Activated CD8-positive, alpha-beta T cell treated with anti-CD3 and anti-CD28 coated beads for 36 hours (primary cell): ENCODE measurements at places on chromosomes 4 and X. TPM values are rescaled to one million over a fixed set of nuclear protein-coding genes. Genes with fewer than 3 reads are reported as not detected.

The TKTL1 gene
- 0.67 TPM for total RNA-seq

The MAGEE2 gene
- total RNA-seq: not detected

- H3K4me1 ChIP-seq: no peaks in the 10 kb centered on the region
- no peaks in the 10 kb centered on the region for H3K36me3 ChIP-seq
These were observed 15.4 kb downstream of the AFP start for GRCh38 chr4:73451404-73451803.

- no peaks in the 10 kb centered on the region for H3K4me1 ChIP-seq
- H3K27ac ChIP-seq: no peak overlapping the region
- no peaks in the 10 kb centered on the region for H3K36me3 ChIP-seq
- DNase-seq: no peak
- peaks cover 4% of the 10 kb centered on the region for H3K27me3 ChIP-seq
These were observed 1.5 kb downstream of the AFP start for GRCh38 chr4:73437558-73437956.

DNA sequence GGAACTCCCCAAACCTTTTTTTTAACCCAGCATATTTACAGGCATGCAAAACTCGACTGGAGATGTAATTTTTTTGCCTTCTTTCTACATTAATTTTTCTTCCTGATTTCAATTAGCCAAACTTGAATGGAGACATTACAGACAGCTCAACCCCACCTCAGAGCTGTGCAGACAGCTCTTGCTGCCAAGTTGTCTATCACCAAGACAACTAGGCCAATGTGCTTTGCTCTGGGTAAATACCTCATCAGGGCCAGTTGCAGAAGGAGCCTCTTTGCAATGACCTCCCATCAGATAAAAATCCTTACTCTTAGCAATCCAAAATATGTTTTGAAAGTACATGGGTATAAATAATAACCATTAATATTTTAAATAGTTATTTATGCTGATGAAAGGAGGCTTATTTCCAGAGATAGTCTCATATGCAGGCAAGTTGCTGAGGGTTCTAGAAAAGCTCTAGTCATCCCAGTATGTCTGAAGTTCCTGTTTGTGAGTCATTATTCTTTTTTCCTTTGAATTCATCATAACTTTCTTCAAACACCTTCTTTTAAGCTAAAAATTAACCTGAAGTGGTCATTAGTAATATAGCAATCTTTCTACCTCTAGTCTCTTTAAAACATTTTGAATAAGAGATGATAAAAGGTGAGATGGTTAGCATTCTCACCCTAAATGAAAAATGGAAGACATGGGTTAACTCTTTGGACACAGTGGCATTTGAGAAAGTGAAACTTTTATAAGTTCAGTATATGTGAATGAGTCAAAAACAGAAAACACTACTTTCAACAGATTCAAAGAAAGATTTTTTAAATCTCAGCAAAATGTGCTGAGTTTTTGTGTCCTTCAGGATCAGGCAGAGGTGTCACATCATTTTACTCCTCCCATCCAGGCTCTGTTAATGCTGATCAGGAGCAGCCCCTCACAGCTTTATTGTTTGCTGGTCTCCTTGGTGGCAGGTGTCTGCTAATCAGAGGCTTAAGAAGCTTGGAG, 475.5 kb upstream of the FGF16 start:
- no peaks in the 10 kb centered on the region for H3K36me3 ChIP-seq
- H3K4me1 ChIP-seq: no peaks in the 10 kb centered on the region
- H3K27me3 ChIP-seq: no peaks in the 10 kb centered on the region
- no peak overlapping the region for H3K4me3 ChIP-seq

DNA sequence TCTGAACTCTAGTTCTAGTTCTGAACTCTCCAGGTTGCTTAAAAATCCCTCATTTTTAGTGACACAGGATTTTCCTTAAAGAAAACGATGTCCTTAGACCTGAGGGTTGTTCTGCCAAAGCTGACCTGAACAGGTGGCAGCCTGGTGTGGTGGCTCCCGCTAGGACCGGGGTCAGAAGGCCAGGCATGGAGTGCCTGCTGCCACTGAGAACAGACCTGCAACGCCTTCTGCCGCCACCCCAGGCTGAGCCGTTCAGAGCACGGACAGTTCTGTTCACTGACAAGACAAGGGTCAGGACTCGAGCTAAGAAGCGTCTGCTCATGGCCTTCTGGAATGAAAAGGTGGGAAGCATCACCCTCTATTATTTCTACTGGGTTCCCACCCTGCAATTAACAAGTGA, 15.8 kb downstream of the DCTD start:
- peaks cover 57% of the 10 kb centered on the region for H3K36me3 ChIP-seq
- no peak overlapping the region for H3K27ac ChIP-seq
- peaks cover 8% of the 10 kb centered on the region for H3K4me1 ChIP-seq
- no peak overlapping the region for H3K4me3 ChIP-seq

DNA sequence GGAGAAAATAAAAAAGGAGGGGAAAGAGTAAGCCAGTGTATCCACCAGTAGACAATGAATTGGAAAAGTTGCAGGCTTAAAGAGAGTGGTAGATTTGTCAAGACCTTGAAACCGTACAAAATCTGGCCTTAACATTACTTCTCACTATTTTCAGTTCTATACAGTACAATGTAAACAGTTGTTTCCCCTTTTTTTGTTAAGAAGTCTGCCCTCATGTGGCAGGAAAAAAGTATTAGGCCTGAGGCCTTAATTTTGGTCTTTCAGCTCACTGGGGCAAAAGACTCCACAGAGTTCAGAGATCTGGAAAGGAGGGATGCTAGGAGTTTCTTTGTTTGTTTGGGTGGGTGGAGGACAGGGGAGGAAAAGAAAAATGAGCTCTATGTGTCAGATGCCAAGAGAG, 92.8 kb upstream of the CCDC160 start:
- peaks cover 2% of the 10 kb centered on the region for H3K4me1 ChIP-seq
- no peak overlapping the region for H3K4me3 ChIP-seq
- no peak overlapping the region for H3K27ac ChIP-seq
- no peaks in the 10 kb centered on the region for H3K27me3 ChIP-seq
- DNase-seq: peak; percentile 11

DNA sequence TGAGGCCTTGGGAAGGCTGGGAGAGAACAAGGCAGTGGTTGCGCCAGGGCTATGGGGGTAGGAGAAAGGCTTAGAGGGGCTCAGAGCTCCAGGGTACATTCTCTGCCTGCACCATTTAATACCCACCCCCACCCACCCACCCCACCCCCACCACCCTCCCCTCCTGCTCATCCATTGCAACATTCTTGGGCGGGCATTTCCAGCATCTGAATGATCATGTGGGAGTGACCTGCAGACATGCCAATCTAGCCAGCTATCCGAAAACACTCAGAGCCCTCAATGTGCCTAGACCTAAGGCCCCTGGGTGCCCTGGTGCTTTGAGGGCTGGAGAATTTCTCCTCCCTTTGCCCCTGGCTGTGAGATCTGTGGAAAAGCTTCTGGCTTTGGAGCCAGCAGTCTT, 3.1 kb downstream of the SLC34A2 start:
- peaks cover 24% of the 10 kb centered on the region for H3K27me3 ChIP-seq
- H3K36me3 ChIP-seq: no peaks in the 10 kb centered on the region
- DNase-seq: no peak

- no peaks in the 10 kb centered on the region for H3K36me3 ChIP-seq
- no peak overlapping the region for H3K27ac ChIP-seq
- no peaks in the 10 kb centered on the region for H3K27me3 ChIP-seq
- H3K4me1 ChIP-seq: no peaks in the 10 kb centered on the region
These were observed 1512.9 kb downstream of the PCDH19 start for GRCh38 chrX:98897191-98897590.

- no peak overlapping the region for H3K4me3 ChIP-seq
- no peaks in the 10 kb centered on the region for H3K36me3 ChIP-seq
- H3K27ac ChIP-seq: no peak overlapping the region
- no peaks in the 10 kb centered on the region for H3K27me3 ChIP-seq
These were observed 105.7 kb upstream of the CXorf66 start for GRCh38 chrX:140071037-140071436.

DNA sequence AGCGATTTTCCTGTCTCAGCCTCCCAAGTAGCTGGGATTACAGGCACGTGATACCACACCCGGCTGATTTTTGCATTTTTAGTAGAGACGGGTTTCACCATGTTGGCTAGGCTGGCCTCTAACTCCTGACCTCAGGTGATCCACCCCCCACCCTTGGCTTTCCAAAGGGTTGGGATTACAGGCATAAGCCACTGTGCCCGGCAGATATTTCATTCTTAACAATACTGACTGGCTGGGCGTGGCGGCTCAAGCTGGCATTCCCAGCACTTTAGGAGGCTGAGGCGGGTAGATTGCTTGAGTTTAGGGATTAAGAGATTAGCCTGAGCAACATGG, 1.3 kb downstream of the PQBP1 start:
- H3K4me3 ChIP-seq: peak overlapping the region; percentile 84
- no peaks in the 10 kb centered on the region for H3K27me3 ChIP-seq
- no peak for DNase-seq
- peaks cover 17% of the 10 kb centered on the region for H3K36me3 ChIP-seq

DNA sequence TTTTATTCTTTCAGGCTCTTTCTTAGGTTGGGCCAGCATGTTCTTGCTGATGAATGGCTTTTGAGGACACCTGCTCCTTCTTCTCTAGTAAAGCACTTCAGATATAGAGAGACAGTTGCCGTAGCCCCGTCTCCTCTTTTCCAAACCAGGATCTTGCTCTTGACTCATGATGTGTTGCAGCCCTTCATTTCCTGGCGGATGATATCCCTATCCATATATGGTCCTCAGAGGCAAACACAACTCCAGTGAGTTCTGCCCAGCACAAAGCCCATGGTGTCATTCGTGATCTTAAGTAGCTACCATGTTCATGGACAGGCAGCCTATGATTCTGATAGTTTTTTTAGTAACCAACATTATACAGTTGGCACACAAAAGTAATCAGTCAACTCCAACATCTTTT, 59.8 kb upstream of the ACSL1 start:
- no peak for DNase-seq
- H3K4me3 ChIP-seq: no peak overlapping the region
- no peaks in the 10 kb centered on the region for H3K36me3 ChIP-seq
- no peak overlapping the region for H3K27ac ChIP-seq
- H3K4me1 ChIP-seq: no peaks in the 10 kb centered on the region

GRCh38 chr4:169663831-169664230, 43.5 kb downstream of the CLCN3 start:
- H3K4me1 ChIP-seq: peaks cover 27% of the 10 kb centered on the region
- no peak for DNase-seq
- no peak overlapping the region for H3K4me3 ChIP-seq
- H3K36me3 ChIP-seq: peaks cover 23% of the 10 kb centered on the region
- H3K27ac ChIP-seq: no peak overlapping the region

DNA sequence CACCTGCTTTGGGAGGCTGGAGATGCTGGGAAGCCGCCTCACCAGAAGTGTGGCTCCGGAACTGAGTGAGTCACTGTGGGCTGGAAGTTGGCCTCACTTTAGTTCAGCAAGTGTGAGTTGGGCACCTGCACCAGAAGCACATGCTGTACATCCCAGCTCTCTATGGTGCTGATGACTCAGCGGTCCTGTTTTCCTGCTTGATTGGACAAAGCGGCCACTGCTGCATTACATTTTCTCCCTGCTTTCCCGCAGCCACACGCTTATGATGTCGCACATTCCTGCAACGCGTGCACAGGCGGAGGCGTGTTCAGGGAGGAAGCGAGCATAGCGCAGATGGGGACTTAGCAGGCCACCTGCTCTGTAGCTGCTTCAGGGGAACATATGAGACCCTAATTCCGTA, 26.7 kb upstream of the CLDN34 start:
- no peaks in the 10 kb centered on the region for H3K36me3 ChIP-seq
- H3K4me3 ChIP-seq: no peak overlapping the region
- H3K27me3 ChIP-seq: peaks cover 25% of the 10 kb centered on the region
- peaks cover 14% of the 10 kb centered on the region for H3K4me1 ChIP-seq
- H3K27ac ChIP-seq: no peak overlapping the region

The DMRTC1 gene
- total RNA-seq: not detected

The EBP gene
- total RNA-seq: 159 TPM

The GABRB1 gene
- total RNA-seq: not detected

- no peak for DNase-seq
- no peak overlapping the region for H3K27ac ChIP-seq
- peaks cover 18% of the 10 kb centered on the region for H3K27me3 ChIP-seq
- H3K4me1 ChIP-seq: no peaks in the 10 kb centered on the region
- no peaks in the 10 kb centered on the region for H3K36me3 ChIP-seq
These were observed 8.1 kb upstream of the FABP2 start for GRCh38 chr4:119329835-119330620.

GRCh38 chr4:40254608-40255392, 58.0 kb downstream of the RHOH start:
- H3K27me3 ChIP-seq: no peaks in the 10 kb centered on the region
- peaks cover 78% of the 10 kb centered on the region for H3K4me1 ChIP-seq
- H3K36me3 ChIP-seq: peaks cover 5% of the 10 kb centered on the region

DNA sequence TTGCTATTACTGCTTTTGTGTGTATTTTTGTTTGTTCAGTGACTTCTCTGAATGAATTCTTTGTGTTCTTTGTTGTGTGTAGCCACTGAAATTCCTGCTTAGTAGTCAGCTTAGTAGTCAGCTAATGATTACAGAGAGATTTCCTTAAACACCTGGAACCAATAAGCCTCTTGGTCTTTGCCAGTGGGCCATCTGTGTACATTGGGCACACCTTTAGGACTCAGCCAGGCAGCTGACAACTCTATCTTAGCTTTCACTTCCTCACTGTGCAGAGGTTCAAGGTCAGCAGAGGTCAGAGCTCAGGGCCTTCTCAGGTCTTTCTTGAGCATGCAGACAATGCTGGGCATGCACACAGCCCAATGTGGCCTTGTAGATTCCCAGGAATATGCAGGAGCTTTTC, 59.3 kb downstream of the RWDD4 start:
- no peak for DNase-seq
- H3K4me1 ChIP-seq: no peaks in the 10 kb centered on the region
- no peaks in the 10 kb centered on the region for H3K36me3 ChIP-seq

- H3K36me3 ChIP-seq: no peaks in the 10 kb centered on the region
- no peak for DNase-seq
- H3K27me3 ChIP-seq: peaks cover 2% of the 10 kb centered on the region
- H3K4me1 ChIP-seq: no peaks in the 10 kb centered on the region
These were observed 14.2 kb downstream of the VEGFC start for GRCh38 chr4:176778491-176778890.
